HL-60 (cell line): ENCODE measurements at places on chromosomes 12 and 14.

- no peak for DNase-seq
Observed at GRCh38 chr14:39229222-39229543, 4.5 kb upstream of the MIA2 start.

DNA sequence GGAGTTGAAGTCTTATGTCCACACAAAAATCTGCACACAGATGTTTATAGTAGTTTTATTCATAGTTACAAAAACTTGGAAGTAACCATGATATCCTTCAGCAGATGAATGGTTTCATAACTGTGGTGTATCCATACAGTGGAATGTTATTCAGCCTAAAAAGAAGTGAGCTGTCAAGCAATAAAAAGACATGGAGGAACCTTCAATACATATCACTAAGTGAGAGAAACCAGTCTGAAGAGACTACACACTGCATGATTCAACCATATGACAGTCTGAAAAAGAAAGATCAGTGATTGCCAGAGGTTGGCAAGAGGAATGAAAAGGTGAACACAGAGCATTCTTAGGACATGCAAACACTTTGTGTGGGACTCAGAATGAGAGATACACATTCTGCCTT is 18.6 kb upstream of the IFNG start:
- no peak for DNase-seq

DNA sequence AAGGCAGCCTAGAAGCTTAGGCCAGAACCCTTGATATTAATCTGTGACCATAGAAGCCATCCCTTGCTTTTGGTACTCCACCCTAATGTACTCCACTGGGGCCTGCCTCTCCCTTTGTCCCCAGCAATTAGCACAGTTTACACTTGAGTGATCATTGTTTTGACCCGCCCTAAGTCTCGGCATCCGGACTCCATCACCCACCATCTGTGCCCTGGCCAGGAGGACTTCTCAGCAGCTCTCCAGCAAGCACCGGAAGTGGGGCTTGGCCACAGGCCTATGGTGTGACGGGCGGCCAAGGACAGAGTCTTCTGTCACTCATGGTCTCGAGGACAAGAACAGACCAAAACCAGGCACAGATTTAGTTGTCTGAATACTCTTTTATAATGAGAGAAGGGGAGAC is 126.5 kb upstream of the NTF3 start:
- DNase-seq, result no peak

- DNase-seq, result no peak
Observed at GRCh38 chr12:84277986-84278385, 634.6 kb downstream of the SLC6A15 start.
